ENCODE measurements at places on chromosomes 1 and 21.

GRCh38 chr1:87644579-87645190 lies 316.0 kb downstream of the LMO4 start:
- DNase-seq = no peak

DNA sequence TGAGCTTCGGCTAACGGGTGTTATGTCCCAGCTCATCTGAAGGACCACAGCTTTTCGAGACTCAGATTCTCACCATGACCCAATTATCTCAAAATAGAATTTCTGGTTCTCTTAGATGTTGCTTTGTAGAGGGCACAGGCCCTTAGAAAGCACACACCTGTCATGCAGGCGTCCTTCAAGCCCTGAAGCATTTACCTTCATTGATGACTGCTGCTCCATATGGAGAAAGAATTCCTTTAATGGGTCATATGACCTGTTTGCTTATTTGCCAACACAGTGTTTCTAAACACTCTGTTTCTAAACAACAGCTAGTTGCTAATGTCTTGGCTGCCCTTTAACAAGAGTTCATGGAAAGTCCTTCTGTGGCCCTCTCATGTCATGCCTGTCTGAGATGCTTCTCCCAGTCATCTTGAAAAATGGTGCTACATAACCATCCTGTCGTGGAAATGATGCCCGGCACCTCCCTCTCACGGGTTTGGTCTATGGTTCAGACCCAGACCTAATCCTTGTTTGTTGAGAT lies 495.7 kb downstream of the KIF26B start:
- no peak for DNase-seq

DNA sequence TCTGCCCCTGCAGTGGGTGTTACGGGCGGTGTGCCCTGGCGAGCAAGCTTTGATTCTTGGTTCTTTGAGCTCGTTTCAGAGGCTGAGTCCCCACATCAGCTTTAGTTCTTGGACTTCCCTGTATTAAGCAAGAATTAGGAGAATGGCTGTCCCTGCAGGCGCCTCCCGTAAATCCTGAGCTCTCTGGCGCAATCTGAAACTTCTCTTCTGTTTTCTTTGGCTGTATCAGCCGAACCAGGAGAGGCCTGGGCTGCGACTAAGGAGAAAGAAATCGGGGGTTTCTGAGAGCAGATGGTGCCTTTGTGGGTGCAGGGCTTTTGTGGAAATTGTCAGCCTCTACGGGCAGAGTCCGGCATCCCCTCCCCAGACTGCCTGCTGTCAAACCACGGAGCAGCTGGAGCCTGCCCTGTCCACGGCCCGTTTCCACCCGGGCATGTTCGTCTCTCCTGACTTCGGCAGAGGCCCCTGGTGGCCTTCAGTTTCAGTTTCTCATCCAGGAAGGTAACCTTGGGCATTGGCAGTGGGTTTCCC lies 17.9 kb downstream of the CSTB start:
- no peak for DNase-seq

GRCh38 chr1:164771041-164771618 lies 212.1 kb downstream of the PBX1 start:
- no peak for DNase-seq

- no peak for DNase-seq
Observed at GRCh38 chr1:54582566-54583306, 34.7 kb downstream of the ACOT11 start.

DNA sequence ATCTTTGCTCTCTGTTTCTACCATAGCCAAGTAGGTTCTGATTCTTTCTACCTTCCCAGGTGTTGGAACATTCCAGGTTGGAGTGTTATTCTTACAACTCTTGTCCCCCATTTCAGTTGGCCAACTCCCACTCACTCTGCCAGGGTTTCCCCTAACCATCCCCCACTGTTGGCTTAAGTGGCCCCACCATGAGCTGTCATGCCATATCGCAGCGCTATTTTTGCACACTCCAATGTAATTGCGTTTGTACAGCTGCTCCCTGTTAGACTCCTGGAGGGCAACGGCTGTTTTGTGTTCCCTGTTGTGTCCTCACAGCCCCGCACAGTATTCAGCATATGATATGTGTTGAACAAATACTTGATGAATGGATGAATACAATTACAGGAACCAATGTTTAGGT lies 117.7 kb upstream of the ETS2 start:
- DNase-seq = no peak

DNA sequence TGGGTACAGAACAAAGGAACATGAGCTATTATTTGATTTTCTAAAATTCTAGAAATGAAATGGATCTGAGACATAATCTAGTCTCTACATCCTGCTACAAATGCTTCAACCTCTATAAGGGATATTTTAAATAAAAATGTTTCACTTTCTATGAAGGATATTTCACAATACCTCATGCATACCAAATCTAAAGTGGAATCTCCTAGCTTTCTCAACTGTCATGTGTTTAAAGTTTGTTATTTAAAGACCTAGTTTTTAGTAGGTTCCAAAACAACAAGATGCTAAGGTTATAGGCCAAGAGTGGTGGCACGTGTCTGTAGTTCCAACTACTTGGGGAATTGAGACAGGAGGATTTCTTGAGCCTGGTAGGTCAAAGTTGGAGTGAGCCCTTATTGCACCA lies 47.6 kb downstream of the KDM5B start:
- no peak for DNase-seq

DNA sequence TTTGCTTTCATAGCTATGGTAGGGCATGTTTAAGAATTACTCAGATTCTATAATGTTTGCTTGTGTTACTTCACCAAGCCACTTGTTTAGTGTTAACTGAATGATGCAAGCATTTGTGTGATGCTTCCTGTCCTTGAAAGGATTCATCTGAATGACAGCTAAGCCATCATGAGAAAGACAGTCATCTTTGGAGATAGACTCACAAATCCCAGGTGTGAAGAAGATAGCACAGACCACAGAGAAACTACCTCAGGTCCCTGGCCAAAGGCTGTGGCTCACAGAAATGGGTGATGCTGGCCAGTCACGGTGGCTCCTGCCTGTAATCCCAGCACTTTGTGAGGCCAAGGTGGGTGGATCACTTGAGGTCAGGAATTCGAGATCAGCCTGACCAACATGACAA lies 321.4 kb downstream of the DPYD start:
- no peak for DNase-seq

GRCh38 chr21:31911138-31911907 lies 38.5 kb downstream of the HUNK start:
- no peak for DNase-seq

DNA sequence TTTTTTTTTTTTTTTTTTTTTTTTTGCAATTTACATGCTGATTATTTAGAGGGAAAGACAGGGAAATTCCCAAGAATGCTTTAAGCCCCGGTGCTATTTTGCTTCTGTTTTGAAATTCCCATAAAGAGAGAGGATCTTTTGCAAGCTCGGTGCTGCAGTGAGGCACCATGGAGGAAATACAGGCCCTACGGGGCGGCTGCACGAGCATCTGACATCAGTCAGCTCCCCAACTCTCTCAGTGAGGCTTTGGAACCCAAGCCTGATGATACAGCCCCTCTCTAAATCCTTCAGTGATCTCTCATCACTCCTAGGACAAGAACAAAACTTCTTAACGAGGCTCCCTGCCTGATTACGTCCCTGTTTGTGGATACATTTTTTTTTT lies 791 bp upstream of the CHI3L1 start:
- no peak for DNase-seq

GRCh38 chr1:240004086-240004749 lies 87.5 kb upstream of the FMN2 start:
- no peak for DNase-seq

- no peak for DNase-seq
Observed at GRCh38 chr1:241115784-241116183, 241.2 kb downstream of the RGS7 start.

GRCh38 chr1:28580722-28581530 lies 11.1 kb upstream of the RAB42 start:
- peak; percentile 72 for DNase-seq

- DNase-seq = no peak
Observed at GRCh38 chr1:207811920-207812720, 60.3 kb downstream of the CD46 start.

DNA sequence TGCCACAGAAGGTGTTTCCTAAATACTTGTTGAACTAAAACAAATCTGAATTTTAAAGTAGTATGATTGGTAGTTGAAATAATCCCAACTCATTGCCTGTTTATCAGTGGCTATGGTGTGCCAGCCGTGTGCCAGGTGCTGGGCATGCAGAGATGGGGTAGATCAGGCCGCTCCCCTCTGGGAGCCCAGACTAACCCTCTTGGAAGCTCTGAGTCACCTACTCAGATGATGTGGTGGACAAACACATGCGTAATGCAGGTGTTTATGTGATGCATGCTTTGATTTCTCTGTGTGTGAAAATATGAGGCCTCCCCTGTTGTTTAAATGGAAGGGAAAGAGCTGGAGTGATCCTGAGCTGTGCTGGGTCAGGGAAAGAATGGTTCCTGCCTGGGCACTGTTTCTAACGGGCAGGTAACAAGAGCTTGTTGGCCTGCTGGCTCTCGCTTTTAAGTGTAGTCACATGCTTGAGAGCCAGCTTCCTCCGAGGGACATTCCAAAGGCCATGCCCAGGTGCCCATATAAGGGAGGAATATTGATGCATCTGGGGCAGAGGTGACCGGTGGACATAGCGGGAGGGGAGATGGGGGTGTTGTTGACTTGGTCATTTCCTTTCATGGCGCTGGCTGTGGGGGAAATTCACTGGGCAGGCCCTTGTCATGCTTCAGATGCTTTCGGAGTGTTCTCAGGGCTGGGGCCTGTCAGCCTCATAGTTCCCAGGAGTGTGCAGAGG lies 10.2 kb downstream of the MFN2 start:
- DNase-seq = no peak

GRCh38 chr1:156489166-156489934 lies 11.2 kb downstream of the MEF2D start:
- DNase-seq = peak; percentile 29

GRCh38 chr1:110012100-110012780 lies 22.2 kb upstream of the STRIP1 start:
- DNase-seq = no peak

DNA sequence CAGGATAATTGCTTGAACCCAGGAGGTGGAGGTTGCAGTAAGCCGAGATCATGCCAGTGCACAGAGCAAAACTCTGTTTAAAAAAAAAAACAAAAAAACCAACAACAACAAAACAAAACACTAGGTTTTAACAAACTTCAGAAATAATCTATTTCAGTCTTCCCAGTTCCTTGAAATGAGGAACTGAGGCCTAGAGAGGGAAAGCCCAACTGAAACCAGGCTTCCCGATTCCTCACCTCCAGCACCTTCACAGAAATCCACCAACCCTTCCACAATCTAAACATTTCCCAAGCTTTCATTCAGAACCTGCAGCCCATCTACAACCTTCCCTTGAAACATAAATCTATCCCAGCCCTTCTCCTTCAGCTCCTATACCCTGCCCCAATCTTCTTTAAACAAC lies 612 bp upstream of the CD52 start:
- DNase-seq = no peak

DNA sequence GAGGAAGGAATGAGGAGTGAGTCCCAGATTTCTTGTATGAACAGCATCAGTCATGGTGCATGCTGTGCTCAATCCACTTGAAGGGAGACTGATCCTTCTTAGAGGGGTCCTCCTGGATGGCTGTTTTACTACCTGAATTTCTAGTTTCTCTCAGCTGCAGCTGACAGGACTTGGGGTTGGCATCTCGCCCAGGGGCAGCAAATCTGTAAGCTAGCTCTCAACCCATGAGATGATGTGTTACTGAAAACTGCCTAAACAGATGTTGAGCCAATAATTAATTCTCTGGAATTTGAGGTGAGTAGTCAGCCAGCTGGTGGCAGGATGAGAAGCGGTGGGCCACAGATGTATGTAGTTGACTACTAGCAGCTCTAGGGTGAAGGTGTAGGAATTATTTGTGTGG lies 19.6 kb downstream of the BACH1 start:
- no peak for DNase-seq

DNA sequence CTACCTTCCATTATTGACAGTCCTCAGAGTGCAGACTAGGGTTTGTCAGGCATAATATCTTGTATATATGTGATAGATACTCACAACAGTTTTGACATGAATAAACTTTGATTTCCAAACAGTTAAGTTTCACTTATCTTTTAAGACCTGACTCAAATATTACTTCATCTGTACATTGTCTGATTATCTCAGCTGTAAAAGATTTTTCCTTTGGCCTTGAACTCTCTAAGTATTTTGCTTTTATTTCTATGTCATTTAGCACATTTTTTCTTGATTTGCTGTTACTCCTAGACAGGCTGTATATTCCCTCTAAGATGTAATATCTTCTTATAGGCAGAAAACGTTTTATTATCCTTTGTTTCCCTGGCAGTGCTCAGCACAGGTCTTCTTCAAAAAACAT lies 65.6 kb upstream of the DMRTA2 start:
- DNase-seq = no peak

DNA sequence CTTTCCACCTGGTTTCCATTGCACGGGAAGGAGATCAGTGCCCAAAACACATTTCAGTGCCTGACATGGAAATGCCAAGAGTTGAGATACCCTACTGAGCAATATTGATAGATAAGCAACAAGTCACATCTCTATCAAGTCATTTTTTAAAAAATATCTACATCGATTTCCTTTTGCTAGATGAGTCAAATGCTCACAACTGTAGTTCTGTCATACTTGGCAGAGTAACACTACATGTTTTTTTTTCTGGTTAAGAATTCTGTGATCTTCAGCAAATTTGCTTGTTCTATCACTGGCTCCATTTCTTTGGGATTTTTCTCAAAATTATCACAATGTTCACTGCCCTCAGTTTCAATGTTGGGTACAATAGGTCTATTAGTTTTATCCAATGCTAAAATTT lies 145.4 kb downstream of the ZC3H11B start:
- DNase-seq = no peak

DNA sequence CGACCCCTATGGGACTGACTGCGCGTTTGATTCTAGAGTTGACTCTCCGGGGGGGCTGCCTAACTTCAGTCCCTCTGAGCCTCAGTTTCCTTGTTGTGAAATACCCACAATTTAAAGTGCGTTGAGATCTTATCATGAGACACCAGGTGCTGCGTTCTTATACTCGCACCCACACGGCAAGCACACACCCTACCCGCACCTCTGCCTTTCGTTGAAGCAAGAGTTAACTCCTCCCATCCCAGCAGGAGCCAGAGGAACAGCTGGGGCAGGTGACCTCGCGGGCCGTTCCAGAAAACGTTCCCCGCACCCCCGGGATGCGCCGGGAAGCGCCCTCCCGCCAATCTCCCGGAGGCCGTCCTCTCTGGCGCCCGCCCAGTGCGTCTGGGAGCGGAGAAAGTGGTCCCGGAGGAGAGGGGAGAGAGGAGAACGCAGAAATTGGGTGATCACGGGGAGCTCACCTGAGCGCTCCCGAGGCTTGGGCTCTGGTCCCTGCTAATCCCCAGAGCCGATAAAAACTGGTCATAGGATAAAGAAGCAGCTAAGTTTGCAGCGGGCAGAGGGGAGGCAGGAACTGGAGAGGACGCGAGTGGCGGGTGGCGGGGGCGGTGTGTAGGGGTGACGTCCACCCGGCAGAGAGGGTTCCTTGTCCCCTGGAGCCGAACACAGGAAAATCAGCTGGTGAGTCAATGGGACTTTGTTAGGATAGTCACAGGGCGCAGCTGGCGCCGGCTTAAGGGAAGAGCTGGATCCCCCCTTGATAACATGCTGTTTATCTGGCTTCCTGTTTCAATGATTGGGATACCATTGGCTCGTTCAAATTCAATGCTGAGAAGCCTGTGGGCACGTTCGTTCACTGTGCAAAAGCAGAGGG lies 869 bp downstream of the NAV1 start:
- no peak for DNase-seq
